SHP77 treated with DMSO at 0.1 percent for 48 hours (cell line): ENCODE measurements at places on chromosomes 1 and 21.

DNA sequence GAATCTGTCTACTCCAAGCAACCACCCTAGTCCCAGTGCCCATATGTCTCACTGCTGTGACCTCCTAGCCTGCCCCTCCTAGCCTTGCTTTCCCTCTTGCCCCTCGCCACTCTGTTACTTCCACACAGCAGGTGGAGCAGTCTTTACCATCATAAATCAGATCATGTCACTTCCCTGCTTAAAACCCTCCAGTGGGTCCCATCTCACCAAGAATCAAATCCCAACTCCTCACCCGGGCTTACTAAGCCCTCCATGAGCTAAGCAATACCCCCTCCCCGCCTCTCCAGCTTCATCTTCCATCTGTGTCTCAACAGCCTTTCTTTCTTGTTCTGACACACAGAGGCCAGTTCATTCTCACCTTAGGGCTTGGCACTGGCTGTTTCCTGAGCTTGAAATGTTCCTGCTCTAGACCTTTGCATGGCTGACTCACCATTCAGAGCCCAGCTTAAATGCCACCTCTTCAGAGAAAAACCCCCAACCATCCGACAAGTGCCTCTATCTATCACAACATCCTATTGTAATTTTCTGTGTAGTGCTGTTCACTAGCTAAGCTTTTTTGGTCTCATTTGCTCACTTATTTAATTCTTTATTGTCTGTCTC, 22.3 kb downstream of the KNCN start:
- DNase-seq = no peak

DNA sequence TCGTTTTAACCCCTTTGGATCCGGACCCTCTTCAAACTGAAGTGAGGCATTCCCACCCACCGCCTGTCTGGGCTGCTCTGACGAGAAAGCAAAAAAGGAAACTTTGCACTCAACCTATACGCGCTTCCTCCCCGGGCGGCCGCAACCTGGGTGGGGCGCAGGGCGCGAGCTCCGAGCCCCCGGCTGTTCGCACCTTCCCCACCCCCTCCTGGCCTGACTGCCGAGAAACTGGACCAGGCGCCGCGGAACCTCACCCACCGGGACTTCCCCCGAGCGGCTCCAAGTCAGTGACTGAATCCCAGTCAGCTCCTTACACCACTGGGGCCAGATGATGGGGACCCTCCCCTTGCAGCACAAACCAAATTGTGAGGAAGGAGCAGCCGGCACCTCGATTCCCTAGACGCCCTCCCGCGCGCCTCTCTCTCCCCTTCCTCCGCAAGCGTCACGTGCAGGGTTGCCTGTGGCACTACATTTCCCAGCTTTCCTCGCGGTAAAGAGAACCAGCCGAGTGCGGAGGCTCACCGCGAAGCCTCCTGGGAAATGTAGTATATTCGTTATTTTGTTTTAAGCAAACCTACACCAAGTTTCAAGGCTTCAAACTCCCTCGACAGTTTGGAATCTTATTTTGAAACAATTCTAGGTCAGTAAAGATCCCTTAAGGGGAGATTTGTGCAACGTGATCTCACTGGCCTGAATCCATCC, at the start of gene RAB29:
TSS of gene RAB29 (minus strand) at position 468 of the 702 bp plus-strand sequence. CDS start 526 bp downstream, outside the sequence.
- no peak for DNase-seq

DNA sequence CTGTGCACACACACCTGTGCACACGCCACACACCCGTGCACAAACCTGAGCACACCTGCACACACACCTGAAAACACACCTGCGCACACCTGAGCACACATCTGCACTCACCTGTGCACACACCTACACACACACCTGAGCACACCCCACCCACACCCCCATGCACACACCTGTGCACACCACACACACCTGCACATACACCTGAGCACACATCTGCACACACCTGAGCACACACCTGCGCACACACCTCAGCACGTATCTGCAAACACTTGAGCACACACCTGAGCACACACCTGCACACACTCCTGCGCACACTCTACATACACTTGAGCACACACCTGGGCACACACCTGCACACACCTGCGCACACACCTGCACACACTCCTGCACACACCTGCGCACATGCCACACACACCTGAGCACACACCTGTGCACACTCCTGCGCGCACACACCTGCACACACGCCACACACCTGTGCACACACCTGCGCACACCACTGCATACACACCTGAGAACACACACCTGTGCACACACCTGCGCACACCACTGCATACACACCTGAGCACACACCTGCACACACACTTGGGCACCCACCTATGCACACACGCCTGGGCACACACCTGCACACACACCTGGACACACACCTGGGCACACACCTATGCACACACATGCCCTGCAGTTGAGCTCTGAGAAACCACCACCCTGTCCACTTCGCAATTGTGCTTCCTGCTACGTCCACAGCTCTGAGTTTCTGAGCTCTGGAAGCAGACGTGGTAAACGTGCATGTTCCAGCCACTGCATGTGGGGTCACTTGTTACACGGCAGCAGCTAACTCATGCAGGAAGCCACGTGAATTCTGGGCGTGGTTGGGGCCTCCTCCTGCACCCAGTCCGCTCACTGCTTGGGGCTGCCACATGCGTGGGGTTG, 8.0 kb upstream of the C1orf159 start:
- DNase-seq = no peak

- DNase-seq = no peak
Observed at GRCh38 chr21:32956061-32956656, 69.6 kb upstream of the OLIG2 start.
